DMS153 (cell line): ENCODE measurements at places on chromosomes 1 and 21.

DNA sequence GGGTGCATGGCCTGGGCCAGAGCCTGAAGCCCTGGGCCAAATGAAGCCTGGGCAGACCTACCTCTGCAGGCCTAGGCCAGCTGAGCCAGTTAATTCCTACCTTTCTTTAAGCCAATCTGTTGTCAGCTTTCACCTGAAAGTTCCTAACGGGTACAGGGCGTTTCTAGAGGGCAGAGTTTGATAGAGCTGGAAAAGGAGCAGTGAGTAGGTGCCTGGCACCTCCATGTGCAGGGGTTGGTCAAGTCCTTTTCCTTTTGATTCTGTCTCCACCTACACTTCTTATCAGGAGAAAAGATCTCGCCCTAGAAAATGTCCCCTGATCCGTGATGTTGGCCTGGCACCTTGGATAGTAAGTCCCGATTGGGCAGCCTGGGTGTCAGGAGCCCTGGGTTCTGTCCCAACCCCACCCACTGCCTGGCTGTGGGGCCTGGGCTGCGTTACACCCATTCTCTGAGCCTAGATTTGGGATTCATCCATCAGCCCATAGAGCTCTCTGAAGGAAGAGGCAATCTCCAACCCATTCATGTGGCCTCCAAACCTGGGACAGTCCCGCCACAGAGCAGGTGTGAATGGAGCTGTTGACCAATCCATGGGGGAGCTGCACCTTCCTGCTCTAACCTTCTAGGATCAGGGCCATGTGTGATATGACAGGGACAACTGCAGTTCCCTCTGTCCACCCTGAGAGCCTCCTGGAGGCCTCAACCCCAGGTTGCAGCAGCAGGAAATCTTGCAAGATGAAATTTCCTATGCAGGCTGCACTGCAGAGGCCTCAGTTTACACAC is 304.3 kb downstream of the MATN1 start:
- DNase-seq = no peak

- DNase-seq = no peak
Observed at GRCh38 chr1:14115976-14116375, 416.0 kb downstream of the PRDM2 start.

- no peak for DNase-seq
Observed at GRCh38 chr1:210709701-210710100, 381.0 kb downstream of the HHAT start.

DNA sequence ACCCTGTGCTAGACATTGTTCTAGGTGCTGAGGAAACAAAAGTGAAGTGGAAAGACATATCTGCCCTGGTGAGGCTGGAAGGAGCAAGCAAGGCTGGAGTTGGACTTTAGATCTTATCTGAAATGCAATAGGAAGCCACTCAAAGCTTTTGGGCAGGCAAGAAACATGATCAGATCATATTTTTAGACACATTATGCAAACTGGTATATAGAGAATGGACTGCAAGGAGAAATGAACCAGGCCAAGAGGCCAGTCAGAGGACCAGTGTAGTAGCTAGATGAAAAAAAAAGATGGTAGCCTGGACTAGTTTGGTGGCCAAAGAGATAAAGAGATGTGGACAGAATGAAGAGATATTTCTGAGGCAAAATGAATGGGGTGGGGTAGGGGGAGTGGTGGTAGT is 46.3 kb downstream of the CCN1 start:
- no peak for DNase-seq

GRCh38 chr1:113109908-113110554 is 37.0 kb downstream of the LRIG2 start:
- DNase-seq = no peak

DNA sequence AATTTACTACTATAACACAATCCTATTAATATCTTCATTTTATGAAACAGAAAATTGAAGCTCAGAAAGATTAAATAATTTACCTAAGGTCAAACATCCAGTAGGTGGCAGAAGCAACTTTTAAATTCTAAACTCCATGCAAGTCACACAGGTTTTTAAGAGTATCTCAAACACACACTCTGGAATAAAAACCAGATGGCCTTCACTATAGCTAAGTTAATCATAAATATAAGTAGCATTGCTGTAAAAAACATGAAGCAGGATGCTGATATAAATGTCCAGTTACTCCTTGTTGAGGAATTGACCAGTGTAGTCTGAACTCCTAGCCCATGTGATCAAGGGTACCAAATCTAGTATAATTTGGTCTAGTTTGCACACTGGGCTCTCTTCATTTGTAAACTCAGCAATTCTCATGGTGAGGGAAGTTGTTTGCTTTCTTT is 9.4 kb upstream of the FMO3 start:
- peak; percentile 14 for DNase-seq

DNA sequence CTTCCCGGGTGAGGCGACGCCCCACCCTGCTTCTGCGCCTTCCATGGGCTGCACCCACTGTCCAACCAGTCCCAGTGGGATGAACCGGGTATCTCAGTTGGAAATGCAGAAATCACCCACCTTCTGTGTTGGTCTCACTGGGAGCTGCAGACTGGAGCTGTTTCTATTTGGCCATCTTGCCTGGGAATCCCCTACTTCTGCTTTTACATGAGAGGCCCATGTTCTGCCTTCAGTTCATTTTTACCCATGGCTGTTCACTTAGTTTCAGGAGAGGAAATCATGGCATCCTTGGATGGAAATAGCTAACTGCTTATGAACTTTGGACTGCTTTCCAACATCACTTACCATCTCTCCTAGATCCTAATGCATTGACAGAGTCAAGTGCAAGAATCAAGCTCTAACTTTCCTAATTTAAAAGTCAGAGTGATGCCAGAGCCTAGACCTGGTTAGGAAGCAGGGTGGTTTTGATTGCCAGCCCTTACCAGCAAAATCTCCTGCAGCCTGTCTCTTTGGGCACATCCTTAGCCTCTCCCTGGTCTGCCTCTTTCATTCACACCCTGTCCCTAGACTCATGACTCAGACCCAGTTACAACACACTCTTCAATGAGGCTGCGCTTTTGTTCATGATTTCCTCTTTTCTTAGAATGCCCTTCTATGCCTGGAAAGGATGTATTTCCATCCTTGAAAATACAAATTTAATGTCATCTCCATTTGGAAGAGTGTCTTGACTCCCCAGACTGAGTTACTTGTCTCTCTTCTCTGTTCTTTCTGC is 137.2 kb downstream of the KCTD3 start:
- no peak for DNase-seq
